ENCODE measurements at places on chromosomes 4 and X. TPM values are rescaled to one million over a fixed set of nuclear protein-coding genes. Genes with fewer than 3 reads are reported as not detected.

The LPAR4 gene
- not detected for total RNA-seq

DNA sequence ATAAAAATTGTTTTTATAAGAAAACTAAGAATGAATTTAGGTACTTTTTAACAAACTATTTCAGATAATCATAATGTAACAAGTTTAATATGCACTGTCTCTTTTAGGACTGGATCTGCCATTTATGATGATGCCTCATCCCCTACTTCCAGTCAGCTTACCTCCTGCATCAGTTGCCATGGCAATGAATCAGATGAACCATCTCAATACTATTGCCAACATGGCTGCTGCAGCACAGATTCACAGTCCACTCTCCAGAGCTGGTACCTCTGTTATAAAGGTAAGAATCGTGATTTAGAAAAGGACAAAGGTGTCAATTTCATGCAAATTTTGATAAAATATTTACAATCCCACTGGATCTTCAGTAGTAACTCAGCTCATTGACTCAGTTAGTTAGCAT lies 566.2 kb downstream of the DACH2 start:
- no peak for DNase-seq

The RAB40A gene
- 0.05 TPM for total RNA-seq

GRCh38 chrX:13661735-13662288 lies 8.9 kb downstream of the TCEANC start:
- DNase-seq, result no peak

DNA sequence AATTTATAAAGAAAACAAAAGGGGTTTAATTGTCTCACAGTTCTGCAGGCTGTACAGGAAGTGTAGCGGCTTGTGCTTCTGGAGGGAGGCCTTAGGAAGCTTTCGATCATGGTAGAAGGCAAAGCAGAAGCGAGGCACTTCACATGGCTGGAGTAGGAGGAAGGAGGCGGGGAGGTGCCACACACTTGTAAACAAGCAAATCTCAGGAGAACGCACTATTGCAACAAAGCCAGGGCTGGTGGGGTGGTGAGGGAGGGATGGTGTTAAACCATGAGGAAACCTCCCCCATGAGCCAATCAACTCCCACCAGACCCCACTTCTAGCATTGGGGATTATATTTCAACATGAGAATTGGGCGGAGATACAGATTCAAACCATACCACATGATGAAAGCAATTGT lies 1116.3 kb downstream of the FAT4 start:
- DNase-seq, result no peak

The UGT2B11 gene
- not detected for total RNA-seq

DNA sequence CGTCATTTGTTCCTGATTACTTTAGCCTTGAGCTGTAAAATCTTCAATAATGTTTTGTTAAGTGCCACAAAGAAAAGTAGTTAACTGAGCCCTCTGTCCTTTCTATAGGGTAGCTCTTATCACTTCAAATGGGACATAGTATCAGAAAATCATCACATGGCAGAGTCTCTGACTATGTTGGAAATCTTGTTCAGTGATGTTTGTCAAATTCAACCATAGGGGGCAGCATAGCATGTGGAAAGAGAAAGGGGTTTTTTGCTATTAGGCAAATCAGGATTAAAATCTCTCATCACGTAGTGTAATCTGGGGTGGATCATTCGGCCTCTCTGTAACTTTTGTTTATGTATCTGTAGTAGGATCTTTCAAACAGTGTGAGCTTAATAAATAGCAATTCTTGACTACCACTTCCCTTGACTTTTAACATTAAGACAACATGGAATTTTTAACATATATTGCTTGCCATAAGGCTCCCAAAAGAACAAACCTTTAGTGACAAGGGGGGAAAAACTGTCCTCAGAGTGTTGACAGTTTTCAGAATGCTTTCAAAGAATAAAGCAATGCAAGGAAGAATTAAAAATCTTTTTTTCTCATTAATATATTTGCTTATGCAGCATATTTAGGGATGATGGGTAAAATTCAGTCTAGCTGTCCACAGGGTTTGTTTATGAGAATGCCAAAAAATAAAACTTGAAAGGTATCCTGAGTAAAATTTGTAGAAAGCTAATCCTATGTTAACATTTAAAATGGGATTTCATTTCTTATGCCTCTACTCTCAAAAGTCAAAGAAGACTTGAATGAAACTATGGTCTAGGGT lies 127.2 kb downstream of the FBXW7 start:
- DNase-seq, result peak; percentile 64

Measured in SK-MEL-5 (cell line).